ENCODE measurements at places on chromosomes 3 and 15.

- DNase-seq, result no peak
These were observed 34.0 kb downstream of the PRKCD start for GRCh38 chr3:53195066-53195450.

- no peak for DNase-seq
These were observed 39.5 kb downstream of the ZBTB11 start for GRCh38 chr3:101637451-101637850.

DNA sequence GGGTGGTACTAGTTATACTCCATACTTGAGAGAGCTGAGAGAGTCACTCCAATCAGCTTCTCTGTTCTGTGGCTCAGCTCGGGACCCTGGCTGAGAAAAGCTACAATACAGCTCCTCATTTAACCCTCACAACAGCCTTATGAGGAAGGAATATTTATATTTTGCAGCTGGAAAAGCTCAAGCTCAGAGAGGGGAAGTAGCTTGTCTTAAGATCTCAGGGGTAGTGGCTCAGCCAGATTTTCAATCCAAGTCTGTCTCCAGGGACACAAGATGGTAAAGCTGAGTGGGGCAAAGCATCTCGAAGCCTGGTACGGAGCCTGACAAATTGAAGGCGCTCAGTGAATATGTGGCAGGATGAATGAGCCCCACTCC lies 14.8 kb downstream of the SCAMP2 start:
- DNase-seq, result no peak

DNA sequence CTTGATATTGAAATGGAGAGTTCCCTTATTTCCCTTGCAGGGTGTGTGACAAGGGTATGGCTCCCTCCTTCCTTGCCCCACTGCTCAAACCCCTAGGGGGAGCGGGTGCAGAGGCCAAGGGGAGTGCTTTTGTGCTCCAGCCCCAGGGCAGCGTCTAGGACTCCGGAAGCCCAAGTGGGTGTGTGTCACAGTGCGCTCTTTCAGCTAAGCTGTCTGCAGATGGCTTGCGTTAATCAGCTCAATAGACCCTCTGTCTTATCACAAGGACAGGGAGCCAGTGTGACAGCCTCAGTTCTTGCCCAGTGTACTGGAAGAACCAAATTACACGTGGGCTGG lies 523.6 kb upstream of the LMCD1 start:
- no peak for DNase-seq

GRCh38 chr3:42980909-42981308 lies 1.8 kb downstream of the GASK1A start:
- no peak for DNase-seq

- no peak for DNase-seq
These were observed 42.5 kb downstream of the SH3GL3 start for GRCh38 chr15:83489690-83490089.

- no peak for DNase-seq
These were observed 116.3 kb downstream of the PGPEP1L start for GRCh38 chr15:98891301-98891700.

DNA sequence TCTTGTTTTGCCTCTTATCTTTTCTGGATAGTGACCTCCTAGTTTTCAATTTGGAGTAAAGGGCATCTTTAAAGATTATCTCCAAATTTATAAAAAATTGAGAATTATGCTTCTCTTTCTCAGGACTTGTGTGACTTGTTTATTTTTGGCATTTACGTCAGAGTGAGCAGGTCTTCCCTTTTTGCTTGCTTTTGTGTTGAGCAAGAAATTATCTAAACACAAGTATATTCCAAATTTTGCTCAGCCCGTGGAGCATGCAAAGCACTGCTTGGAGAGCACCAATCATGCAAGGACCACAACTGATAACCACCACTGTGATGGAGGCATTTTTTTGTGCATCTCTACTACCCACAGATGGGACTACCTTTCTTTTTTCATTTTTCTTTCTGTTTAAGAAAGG lies 7.1 kb downstream of the SLC25A26 start:
- DNase-seq, result no peak

DNA sequence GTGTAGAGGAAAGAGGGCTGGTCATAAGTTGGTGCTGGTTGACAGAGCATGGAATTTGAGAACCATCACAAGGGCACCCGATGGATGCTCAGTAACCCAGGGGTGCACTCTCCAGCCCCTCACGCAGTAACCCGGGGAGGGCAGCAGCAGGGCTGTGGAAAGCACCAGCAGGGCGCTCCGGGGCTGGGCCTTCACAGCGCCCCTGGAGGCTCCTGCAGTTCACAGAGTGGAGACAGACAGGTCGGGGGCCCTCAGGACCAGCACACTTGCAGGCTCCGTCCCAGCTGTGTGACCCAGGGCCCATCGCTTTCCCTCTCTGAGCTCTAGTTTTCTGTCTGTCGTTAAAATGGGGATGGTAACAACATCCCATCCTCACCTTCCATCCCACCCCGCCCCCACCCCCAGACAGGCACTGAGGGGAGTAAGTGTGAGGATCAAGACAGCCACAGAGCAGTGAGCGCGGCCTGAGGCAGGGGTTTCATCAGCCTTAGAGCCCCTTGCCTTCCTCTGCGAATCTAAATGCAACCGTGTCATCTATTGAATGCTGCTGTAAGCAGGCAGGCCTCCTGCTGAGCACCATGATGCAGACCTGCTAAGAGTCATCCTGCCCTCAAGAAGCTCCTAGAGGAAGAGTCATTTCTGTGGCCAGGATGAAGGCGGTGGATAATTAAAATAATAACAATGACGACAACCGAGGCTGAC lies 90.2 kb upstream of the LINGO1 start:
- DNase-seq, result no peak

DNA sequence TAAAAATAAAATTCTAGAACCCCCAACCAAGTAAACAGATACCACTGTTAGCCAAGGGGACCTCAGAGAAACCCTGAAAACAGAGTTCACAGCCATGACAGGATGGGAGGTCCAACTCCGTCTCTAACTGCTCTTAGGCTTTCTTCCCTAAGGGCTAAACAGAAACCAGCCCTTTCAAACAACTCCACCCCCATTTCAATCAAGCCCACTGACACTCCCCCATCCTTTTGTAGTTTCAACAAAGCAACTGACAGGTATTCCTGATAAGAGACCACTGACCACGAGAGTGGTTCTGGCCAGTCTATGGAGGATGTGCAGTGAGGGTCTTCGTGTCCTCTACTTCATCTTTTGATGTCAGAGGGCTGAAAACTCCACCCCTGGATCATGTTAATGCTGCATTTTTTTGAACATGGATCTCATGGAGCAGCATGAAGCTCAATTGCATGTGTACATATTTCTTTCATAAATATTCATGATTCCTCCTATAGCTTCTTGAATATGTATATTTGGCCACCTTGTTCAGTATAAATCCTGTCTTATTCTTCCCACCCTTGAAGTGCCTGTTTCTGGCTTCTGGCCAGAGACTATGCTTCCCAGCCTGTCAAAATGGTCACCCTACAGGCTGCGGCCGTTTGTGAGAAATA lies 222.6 kb downstream of the OSBPL10 start:
- no peak for DNase-seq

GRCh38 chr15:100833417-100834389 lies 45.9 kb upstream of the ALDH1A3 start:
- no peak for DNase-seq

DNA sequence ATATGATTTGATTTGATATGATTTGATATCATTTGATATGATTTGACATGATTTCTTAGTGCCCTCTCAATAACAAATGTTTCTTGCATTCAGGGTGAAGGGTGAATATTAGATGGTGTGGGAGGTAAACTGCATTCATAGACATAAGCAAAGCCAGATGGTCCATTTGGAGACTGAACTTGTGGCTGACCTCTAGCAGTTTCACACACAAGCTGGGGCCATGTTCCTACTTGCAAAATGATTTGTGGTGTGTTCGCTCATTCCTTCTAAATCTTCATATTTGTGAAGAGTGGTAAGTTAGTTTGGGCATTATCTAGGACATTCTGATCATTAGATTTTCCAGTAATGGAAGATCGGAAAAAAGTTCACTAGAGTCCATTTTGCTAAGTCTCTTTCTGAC lies 40.5 kb upstream of the CCR4 start:
- no peak for DNase-seq

DNA sequence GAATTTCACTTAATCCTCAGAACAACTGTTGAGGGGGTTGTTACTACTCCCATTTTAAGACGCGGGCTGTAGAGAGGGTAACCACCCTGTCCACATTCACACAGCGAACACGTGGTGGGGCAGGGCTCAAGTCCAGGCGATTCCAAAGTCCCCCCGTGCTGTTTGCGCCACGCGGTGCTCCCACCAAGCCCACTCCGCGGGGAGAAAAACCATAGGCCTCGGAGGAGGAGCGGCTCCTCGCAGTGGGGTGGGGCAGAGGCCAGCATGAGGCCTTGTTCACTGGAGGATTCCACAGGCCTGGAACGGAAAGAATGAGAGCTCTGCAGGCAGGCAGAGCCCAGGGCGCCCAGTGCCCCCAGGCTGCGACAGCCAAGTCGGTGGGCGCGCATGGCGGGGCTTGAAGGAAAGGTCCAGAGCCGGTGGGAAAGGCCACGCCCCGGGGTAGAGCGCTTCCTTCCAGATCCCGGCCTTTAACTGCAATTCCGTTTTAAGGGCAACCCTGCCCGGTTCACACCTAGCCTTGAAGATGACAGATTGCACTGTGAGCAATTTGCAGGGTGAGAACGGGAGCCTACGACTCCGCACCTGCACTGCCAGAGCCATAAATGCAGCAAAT lies 161.8 kb upstream of the TBL1XR1 start:
- peak; percentile 40 for DNase-seq

DNA sequence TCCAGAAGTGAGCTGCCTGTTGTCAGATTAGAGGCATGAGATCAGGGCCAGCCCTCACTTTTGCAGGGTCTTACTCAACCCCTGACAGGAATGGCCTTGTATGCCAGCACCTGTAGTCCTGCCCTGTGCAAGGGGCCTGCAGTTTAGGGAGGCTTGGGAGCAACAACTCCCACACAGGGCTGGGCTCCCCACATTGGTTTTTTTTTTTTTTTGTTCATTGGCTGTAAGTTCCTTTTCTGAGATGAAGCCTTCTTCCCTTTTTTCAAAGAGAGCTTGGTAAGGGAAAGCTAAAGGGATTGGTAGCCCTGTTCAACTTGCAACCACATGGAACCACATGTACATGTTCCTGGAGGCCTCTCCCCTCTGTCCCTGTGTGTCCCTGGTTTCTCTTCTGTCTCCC lies 46.4 kb downstream of the TNFAIP8L3 start:
- DNase-seq, result no peak

- DNase-seq, result no peak
These were observed 67.6 kb upstream of the ETV5 start for GRCh38 chr3:186176373-186176990.

- no peak for DNase-seq
These were observed 31.8 kb downstream of the TKT start for GRCh38 chr3:53224026-53224425.

- DNase-seq, result no peak
These were observed 25.7 kb upstream of the GALNT15 start for GRCh38 chr3:16148783-16149182.

DNA sequence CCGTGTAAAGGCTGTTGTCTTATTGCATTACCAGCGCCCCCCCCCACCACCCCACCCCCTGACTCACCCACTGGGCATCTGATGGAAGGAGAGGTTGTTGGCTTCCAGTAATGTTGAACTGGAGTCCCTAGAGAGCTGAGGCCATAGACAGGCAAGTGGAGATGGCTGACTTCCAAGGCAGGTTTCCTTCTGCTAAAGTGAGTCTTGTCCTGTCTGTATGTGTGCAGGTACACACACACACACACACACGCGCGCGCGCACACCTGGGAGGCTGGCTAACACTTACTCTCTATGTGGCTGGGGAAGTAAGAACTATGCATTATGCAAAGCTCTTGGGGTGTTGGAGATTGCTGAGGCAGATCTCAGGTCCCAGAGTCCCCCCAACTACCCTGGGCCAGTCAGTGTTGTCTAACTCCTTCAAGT lies 1.6 kb upstream of the KY start:
- no peak for DNase-seq

GRCh38 chr15:35256551-35256950 lies 171.5 kb upstream of the NANOGP8 start:
- no peak for DNase-seq

DNA sequence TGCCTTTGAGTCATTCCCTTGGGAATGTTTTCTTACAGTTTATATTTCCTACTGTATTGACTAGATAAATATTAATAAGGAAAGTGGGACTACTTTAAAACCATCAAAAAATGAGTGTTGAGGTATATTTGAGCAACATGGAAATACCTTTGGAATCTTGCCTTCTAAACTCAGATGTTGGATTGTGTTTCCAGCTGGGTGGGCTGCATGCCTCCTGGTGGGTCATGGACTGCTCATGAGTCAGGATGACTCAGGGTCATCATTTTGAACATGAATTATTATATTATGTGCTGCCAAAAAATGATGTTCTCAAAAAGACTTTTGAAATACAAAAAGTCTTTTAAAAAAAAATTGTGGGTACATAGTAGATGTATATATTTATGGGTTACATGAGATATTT lies 41.1 kb upstream of the APH1B start:
- no peak for DNase-seq

DNA sequence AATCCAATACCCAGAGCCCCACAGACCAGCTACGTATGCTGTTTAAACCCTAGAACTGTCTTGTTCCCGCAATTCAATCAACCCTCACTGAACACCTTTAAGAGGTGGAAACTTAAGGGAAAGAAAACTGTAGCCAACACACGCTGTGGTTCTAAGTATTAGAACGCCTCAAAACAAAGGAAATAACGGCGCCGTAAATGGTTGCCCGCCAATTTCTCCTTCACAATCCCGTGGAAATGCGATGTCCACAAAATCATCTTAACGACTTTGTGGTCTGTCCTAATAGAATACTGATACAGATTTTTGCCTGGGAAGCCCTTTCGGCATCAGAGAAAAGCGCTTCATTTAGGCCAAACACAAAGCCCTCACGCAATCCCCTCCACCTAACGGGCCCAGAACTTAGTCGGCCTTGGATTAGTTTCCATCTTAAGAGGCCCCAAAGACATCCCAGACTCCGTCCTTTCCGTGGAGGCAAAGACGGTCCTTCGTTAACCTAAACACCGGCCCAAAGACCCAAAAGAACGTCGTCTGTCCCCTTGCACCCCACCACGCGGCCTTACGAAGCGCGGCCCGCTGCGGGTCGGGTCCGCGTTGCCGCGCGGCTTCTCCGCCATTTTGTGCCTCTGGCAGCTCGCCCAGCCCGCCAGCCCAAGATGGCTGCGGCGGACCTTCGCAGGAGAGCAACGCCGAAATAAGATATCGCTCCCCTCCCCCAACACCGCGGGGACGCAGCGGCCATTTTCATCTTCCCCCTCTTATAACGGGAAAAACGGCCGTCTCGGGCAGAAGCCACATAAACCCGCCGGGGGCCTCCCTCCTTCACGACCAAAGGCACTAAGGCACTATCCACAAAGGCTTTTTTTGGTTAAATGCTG lies 763 bp downstream of the TRA2B start:
- DNase-seq, result peak; percentile 82

Data from activated naive CD4-positive, alpha-beta T cell (primary cell).